Brain microvascular endothelial cell (primary cell): ENCODE measurements at places on chromosomes 5 and 9.
A peak's percentile ranks its signal among the peaks of the same experiment; 100 is the strongest.

DNA sequence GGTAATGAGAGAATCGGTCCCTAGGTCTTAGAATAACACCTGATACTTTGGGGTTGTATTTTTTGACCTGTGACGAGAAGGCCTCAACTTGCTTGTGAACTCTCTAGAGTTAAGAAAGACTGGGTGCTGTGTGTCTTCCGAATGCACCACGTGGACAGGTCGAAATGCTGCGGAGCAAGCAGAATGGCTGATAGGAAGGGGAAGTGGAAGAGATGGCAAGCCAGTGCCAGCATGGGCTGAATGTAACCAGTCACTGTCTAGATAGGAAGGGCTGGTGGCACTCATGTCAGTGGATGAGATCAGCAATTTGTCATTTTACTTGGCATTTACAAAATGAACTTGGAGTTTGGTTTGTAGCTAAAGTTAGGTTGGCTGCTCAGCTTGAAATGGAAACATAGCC is 5.6 kb downstream of the OTULINL start:
- no peak for DNase-seq

GRCh38 chr9:125850763-125851162 is 103.6 kb downstream of the PBX3 start:
- no peak for DNase-seq

DNA sequence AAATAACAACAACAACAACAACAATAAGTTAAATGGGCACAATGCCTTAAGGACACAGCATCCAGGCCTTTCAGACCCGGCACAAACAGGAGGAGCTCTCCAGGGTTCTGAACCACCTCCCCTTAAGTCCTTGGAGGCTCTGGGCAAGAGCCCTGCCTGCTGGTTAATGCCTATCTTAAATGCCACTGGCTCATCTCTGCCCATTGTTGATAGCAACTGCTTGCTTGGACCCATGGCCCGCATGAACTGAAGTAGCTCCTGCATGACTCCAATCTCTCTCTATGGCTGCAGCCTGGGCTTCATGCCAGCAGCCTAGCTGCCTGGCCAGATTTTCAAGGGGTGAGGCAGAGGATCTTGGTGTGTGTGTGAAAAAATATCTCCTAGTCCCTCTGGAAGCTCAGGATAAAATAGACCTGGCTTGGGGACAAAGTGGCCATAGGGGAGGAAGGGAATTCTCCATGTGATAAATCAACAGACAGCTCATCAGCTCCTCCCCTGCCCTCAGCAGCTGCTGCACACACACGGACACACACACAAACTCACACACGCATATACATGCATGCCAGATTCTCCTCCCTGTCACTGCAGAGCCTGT is 27.4 kb downstream of the FAM219A start:
- peak; percentile 61 for DNase-seq

- no peak for DNase-seq
Observed at GRCh38 chr9:111051400-111051799, 13.1 kb upstream of the LPAR1 start.

DNA sequence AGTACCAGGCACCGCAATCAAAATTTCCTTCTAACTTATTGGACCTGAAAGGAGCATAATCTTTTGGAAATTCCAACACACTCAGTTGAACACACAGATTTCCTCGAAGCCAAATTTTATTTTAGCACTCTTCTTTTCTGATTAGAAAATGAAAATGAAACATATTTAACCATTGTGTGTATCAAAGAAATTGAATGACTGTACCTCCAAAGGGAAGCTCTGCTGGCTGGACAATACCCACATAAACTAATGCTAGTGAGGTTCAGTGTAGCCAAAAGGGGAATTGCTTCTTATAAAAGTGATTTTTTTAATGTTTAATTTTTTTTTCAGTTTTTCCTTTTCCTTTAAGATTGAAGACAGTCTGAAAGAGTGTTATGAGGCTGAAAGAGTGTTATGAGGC is 239.6 kb upstream of the NREP start:
- no peak for DNase-seq

DNA sequence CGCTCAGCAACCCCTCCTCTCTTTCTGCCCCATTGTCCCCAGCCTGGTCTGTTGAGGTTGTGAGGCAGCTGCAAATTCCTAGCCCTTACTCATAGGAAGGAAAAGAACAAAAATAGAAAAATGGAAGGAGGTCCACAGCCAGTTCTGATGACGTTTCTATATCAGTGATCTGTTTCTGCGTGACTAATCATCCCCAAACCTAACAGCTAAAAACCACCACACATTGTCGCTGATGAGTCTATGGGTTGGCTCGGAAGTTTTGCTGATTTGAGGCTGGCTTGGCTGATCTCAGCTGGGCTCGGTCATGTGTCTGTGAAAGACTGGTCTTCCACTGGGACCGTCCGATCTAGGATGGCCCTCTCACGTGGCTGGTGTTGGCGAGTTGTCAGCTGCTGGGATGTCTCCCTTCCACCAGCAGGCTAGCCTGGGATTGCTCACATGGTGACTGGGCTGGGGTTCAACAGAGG is 200.6 kb upstream of the ZNF618 start:
- DNase-seq, result peak; percentile 99
